Stimulated activated CD8-positive, alpha-beta memory T cell treated with anti-CD3 and anti-CD28 coated beads, Interleukin-2, amount 100 ng/mL, for 1 hour (primary cell): ENCODE measurements at places on chromosomes 2 and 18.

GRCh38 chr2:59726228-59727120 is 827.0 kb downstream of the BCL11A start:
- no peak for DNase-seq

DNA sequence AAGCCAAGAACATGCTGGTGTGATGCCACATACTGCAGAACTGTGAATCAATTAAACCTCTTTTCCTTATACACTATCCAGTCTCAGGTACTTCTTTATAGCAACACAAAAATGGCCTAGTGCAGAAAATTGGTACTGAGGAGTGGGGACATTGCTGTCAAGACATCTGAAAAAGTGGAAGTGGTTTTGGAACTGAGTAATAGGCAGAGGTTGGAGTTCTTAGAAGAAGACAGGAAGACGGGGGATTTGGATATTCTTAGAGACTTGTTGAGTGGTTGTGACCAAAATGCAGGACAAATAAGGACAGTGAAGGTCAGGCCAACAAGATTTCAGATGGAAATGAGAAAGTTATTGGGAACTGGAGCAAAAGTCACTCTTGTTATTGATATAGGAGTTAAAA is 31.3 kb upstream of the CDH2 start:
- no peak for DNase-seq

DNA sequence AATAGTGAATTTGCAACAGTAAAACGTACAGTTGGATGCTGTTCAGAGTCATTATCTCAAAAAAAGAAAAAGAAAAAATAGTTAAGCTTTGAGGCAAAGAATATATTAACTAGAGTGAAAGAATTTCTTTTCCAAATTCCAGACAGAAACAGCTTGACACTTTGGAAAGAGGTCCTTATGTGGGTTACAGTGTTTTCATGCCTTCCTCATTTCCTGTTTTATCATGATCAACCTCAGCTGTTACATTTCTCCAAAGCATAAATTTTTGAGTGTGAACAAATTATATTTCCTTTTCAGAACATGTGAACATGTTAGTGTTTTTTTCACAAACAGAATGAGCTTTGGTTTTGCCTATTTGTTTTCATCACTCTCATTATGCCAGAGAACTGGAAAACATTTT is 13.6 kb downstream of the FRZB start:
- DNase-seq, result no peak

GRCh38 chr2:240452462-240453256 is 17.2 kb downstream of the GPC1 start:
- DNase-seq, result no peak
